Globus pallidus (tissue), 1 donor: ENCODE measurements at places on chromosomes 11 and 22.

DNA sequence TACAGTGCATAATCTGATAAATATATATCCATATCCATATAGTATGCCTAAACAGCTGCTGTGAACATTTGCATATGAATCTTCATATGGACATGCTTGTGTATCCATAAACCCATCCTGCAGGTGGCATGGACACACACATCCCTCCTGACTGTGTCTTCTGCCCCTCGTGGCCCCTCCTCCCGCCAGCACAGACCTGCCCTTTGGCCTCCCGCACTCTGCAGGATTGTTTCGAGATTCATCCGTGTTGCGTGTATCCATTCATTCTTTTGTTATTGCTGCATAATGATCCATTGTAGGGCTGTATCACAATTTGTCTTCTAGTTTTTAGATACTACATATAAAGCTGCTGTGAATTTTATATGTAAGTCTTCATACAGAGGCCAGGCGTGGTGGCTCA, 24.0 kb downstream of the ZBED4 start:
- no peak for DNase-seq

DNA sequence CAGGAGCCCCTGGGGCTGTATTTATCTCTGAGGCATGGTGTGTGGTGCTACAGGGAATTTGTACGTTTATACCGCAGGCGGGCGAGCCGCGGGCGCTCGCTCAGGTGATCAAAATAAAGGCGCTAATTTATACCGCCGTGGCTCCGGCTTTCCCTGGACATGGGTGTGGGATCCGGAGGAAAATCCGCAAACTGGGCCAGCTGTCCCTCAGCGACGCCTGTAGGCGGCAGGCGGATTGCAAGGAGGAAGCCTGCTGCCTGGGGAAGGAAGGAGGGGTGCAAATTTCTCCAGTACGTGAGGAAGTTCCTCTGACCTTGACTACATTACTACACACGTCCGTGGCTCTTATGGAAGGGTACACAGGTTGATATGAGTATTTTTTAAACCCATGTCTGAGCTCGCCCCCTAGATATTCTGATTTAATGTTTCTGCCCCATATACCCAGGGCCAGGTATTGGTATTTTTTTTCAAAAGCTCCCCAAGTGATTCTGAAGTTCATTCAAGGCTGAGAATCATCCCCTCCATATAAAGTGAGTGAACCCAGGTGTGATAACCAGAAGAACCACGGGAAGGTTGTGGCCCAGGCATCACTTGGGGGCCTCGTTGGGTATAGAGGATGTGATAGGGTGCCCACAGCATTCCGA, 2.8 kb downstream of the MYOD1 start:
- no peak for DNase-seq

DNA sequence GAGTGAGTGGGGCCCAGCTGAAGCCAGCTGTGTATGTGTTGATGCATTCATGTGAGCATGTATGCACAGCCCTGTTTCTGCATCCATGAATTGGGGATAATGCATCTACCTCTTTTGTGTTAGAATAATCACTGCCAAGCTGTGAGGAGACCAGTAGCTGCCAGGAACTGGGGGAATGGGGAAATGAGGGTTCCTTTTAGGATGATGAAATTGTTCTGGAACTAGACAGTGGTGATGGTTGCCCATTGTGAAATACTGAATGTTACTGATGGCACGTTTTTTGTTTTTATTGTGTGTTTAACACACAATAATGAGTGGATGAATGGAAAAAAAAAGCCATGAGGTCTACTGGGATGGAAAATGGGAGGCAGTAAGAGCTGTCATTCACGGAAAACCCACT, 45.3 kb upstream of the WNT11 start:
- no peak for DNase-seq

DNA sequence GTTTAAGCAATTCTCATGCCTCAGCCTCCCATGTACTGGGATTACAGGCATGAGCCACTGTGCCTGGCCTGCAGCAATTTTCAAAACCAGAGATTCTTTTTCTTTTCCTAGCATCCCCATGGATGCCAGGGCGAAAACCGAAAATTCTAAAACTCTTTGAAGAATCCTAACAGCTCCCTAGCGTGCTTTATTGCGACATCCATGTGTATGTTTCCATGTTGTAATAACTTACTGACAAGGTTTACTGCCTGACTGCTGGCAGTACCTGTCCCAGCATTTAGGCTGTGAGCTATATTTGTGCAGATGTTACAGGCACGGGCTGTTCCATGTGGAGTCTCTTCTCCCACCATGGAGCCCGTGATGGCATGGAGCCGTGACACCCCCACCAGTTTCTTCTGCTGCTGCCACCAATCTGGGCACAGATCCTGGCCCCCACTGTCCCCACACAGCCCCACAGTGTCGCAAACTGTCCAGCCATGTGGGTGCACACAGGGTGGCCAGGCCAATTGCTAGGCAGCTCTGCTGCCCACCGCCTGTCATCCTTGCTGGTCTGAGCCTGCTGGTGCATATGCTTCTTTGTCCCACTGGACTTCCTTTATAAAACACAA, 7.1 kb upstream of the TAB1 start:
- no peak for DNase-seq

DNA sequence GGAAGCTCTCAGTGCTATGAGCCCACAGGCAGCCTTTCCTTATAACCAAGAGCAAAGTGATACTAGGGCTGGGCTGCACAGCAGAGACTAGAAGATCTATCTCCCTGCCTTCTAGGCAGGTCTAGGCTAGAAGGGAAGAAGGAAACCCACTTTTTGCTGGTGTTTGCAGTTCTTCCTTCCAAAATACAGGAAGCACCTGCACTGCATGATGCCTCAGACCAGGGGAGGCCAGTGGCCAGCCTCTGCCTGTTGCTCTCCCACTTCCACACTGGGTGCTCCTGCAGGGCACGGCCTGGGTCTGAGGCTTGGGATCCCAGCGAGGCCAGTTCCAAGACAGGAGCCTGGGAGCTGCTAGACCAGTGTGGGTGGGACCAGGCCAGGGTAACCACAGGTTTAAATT, 6.0 kb upstream of the UCP3 start:
- no peak for DNase-seq

DNA sequence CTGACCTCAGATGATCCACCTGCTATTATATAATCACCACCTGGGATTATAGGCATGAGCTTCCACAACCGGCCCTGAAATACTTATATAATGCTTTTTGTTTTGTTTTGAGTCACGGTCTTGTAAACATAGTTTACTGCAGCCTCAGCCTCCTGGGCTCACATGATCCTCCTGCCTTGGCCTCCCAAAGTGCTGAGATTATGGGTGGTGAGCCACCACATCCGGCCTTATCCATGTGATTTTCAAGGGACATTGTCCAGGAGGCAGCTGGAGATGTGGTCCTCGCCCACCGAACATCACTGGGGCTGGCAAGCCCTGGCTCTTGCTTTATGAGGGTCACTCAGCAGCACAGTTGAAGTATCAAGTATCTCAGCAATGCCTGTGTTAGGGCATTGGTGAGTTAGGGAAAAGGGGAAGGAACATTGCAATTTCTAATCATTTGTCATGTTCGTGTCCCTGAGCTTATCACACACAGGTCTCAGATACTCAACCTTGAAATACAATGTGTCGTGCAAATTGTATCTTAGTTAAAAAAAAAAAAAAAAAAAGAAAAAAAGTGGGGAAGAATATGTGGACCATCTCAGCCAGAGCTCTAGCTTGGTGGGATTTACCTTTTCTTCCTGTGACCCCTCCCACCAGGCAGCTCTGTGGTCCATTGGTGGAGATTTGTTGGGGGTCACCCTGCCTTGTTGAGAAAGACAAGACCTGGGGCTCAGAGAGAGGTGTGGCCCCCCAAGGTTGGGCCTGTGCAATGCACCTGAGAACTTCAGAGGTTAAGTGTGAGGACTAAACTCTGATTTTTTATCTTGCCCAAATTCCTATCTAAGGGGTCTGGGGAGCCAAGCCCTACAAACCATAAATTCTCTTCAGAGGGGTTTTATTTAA, 40.4 kb upstream of the MAPK1 start:
- DNase-seq, result no peak

DNA sequence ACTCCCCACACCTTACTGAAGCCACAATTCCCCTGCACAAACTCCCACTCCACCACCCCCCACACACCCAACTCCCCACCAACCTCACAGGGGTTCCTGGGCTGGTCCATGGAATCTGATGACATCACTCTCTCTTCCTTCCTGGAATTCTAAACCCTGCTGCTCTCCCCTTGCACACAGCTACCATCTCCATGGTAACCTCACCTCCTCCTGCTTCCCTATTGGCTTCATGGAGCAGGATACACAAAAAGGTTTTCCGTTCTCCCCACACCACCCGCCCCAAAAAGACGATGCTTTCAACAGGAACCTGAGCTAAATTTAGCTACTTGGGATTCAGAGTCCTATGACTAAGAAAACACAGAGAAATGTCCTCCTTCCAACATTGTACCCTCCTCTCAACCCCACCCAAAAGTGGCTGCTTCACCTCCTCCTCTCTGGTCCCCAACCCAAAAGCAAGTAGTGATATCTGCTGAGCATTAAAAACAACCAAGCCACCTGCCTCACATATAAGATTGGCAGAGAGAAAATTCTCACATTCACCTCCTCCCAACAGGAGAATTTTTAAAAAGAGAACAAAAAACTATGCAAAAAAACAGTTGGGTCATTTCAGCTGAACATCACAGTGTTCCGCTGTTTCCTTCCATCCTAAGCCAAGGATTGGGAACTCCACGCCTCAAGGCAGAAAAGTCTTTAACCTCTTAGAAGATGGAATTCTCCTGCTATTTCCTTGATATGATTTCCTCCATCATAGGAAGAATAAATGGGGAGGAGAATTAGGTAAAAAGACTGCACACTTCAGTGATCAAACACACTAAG, 66.9 kb downstream of the RBFOX2 start:
- DNase-seq, result peak; percentile 20

DNA sequence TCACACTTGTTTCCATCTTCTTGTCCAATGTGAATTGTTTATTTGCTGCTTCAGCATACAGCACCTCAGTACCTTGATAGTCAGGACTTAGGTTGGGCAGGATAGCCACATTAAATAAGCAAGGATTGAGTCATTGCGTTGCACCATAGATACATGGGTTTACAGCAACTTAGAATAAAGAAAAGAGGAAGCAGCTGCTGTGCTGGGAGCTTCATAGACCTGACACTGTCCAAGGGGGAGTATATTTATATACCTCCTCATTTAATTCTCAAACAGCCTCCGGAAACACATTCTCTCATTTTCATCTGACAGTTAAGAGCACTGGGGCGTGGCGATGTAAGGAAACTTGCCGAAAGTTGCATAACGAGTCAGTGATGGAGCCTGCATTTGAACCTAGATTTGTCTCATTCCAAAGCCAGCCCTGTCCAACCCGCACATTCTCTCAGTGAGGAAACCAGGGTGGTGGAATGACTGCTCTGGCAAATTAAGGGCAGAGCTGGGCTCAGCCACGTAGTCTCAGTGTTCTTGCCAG, 42.2 kb downstream of the UBASH3B start:
- DNase-seq, result no peak

- DNase-seq, result no peak
Measured at GRCh38 chr22:38416621-38417251, 38.3 kb downstream of the KCNJ4 start.

DNA sequence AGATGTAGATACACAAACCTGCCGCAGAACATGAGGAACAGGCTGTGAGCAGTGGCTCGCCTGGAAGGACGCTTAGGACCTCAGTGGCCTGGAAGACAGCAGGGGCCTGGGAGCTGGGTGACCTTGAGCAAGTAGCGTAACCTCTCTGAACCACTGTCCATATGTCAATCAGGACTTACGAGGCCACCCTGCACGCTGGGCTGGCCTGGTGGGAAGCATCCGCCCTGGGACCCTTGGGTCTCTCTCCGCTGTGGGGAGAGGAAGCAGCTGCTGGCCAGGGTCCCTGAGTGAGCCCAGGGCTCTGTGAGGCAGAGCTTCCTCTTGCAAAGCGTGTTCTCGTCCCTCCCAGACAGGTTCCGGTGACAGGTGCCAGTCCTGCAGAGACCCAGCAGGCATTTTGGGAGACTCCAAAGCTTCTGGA, 14.0 kb upstream of the EHD1 start:
- DNase-seq, result no peak

DNA sequence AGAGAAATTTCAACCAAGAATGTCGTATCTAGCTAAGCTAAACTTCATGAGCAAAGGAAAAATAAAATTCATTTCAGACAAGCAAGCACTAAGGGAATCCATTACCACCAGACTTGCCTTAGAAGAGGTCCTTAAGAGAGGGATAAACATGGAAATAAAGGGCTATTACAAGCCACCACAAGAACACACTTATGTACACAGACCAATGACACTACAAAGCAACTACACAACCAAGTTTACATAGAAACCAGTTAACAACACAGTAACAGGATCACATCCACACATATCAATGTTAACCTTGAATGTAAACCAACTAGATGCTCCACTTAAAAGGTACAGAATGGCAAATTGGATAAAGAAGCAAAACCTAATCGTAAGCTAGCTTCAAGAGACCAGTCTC, 38.0 kb downstream of the TMEM123 start:
- DNase-seq, result no peak

DNA sequence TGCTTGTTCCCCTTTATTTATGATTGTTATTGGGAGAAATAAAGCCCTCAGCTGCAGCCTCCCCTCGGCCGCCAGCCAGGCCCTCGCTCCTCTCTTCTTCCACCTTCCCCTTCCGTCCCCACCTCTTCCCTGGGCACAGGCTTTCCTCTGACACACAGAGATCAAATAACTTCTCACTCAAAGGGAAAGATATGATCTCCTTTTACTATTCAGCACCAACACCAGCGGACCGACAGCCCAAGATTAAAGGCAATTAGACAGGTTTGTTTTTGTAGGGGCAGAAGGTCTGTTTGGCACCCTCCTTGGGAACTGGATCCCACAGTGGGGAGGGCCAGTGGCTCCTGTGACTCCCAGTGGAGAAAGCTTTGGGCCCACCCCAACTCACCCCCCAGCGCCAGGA, 23.0 kb downstream of the NECTIN1 start:
- no peak for DNase-seq

- no peak for DNase-seq
Measured at GRCh38 chr22:39472570-39473556, 16.1 kb downstream of the MGAT3 start.

GRCh38 chr11:73177778-73178539, 35.8 kb upstream of the FCHSD2 start:
- peak; percentile 83 for DNase-seq

DNA sequence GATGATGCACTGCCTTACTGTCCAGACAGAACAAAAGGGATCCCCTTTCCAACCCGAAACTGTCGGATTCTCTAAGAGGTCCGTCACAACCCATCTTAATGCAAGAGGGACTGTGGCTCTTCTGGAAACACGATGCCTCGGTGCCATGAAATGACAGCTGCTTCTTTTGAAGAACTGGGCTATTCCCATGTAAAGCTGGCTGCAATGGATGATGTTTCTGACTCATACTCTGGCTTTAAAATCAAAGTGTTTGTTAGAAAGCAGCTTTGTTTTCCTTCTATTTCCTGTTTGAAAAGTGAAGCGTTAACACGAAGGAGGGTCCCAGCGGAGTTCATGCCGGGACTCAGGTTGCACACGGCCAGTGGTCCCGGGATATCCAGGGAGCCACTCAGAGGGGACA, 3.1 kb downstream of the TP53AIP1 start:
- no peak for DNase-seq

DNA sequence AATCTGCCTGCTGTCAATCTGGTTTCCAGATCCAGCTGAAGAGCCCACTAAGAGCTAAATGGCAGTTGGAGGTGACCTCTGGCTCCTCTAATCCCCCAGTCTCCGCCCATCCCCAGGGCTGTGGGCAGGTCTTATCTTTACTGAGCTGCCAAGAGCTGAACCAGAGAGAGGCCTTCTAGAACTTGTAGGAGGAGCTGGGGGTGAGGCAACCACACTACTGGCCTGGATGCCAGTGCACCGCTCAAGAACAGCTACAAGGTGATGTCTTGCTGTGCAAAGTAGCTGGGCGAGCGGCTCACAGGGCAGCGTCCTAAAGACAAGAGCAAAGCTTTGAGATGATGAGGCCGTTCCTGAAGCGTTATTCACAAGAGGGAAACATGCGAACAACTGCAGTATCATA, 374.6 kb downstream of the CTTN start:
- no peak for DNase-seq
